ENCODE measurements at places on chromosomes 7 and 10. TPM values are rescaled to one million over a fixed set of nuclear protein-coding genes. Genes with fewer than 3 reads are reported as not detected.

The LRRD1 gene
- not detected for total RNA-seq

The CFAP70 gene
- 0.28 TPM for total RNA-seq

The FOXK1 gene
- 22.2 TPM for total RNA-seq

The KIAA1549 gene
- 5.1 TPM for total RNA-seq

The ENO4 gene
- 0.14 TPM for total RNA-seq

The RAMP3 gene
- not detected for total RNA-seq

The BMS1 gene
- 29.3 TPM for total RNA-seq

The SLC26A3 gene
- total RNA-seq = not detected

The SAP25 gene
- not detected for total RNA-seq

The FGFBP3 gene
- total RNA-seq = 0.20 TPM

The KCNIP2 gene
- total RNA-seq = 0.44 TPM

The CTAGE6 gene
- not detected for total RNA-seq

The CYP2C19 gene
- total RNA-seq = not detected

The CTAGE4 gene
- total RNA-seq = 1.4 TPM

GRCh38 chr7:48183370-48183743, 12.1 kb downstream of the ABCA13 start:
- DNase-seq = no peak

GRCh38 chr7:24907311-24907886, 72.6 kb downstream of the OSBPL3 start:
- peak; percentile 65 for DNase-seq

GRCh38 chr7:40483630-40484029, 348.8 kb downstream of the SUGCT start:
- DNase-seq = no peak

GRCh38 chr10:78365694-78366093, 332.0 kb downstream of the RPS24 start:
- DNase-seq = no peak

DNA sequence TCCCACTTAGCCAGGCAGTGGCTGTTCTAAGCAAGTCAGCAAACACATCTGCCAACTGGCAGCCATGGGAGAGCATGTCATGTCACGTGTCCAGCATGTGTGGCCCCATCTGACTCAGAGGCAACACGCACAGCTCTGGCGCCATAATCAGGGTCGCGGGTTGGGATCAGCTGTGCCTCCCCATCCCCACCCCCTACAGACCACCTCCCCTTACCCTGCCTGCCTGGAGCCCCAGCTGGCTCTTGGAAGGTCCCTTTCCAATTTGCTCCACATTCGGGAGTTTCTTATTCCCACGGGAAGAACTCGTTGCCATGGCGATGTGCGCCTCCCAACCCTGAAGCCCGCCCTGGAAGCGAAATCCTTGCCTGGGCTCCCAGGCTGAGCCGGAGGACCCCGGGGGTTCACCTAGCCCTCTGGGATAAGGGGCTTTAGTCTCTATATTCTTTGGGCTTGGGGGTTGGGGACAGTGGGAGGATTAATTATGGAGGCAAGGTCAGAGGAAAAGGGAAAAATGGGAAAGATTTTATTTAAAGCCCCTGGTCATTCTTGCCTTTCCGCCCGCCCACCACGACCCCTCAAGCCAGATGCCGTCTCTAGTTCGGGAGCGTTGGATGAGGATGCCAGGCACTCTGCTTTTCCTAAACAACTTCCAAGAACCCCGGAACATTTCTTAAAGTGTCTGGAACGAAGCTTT, 283.7 kb downstream of the ZEB1 start:
- DNase-seq = no peak

- no peak for DNase-seq
Measured at GRCh38 chr7:137989094-137989493, 12.8 kb downstream of the CREB3L2 start.

GRCh38 chr7:36001546-36001945, 151.5 kb upstream of the EEPD1 start:
- DNase-seq = no peak

- no peak for DNase-seq
Measured at GRCh38 chr7:112503361-112503972, 22.7 kb downstream of the LSMEM1 start.

- DNase-seq = no peak
Measured at GRCh38 chr10:10730471-10731043, 287.1 kb upstream of the CELF2 start.

DNA sequence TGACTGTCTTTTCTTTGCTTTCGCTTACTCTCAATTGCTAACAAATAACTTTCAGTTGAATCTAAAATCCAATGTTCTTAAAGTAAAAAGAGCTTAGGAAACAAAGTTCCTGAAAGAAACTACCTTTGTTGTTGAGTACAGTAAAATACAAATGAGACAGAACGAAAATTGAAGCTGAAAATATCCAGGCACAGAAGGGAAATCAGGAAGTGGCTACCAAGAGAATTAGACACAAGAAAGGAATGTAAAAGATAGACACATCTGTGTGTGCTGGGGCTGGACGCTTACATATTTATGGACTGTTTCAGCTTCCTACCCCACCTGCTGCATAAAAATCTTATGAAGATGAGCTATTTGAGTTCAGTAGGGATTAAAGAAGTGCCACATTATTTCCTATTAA, 161.7 kb upstream of the PLXDC2 start:
- peak; percentile 63 for DNase-seq

- DNase-seq = no peak
Measured at GRCh38 chr10:27207350-27207749, 33.2 kb downstream of the ACBD5 start.

DNA sequence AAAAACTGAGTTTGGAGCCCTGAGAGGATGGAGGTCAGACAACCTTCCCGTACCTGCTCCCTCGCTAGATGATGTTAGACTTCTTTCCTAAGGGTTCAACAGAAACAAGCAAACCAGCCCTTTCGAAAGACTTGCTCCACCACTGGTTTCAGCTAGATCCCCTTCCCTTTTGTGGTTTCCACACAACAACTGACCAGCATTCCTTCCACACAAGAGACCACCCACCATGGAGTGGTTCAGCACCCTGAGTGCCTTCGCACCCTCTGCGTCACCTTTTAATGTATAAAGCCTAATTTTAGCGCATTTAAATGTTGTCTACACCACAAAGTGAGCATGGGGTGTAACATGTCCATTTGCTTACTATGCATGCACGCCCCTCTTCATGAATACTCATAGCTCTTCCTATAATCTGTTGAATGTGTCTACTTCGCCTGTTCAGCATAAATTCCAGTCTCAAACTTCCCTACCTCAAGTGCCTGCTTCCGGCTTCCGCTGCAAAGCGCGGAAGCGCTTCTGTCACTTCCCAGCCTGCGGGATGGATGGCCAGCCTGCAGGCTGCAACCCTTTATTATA, 69.0 kb downstream of the TACC2 start:
- DNase-seq = no peak
